Right cardiac atrium (tissue), 5 donors: ENCODE measurements at places on chromosomes 16 and 17. TPM values are rescaled to one million over a fixed set of nuclear protein-coding genes. Genes with fewer than 3 reads are reported as not detected.

Gene MYH2
- not detected for polyA plus RNA-seq

Gene CHMP1A
- 35.1 TPM for polyA plus RNA-seq

Gene KCNAB3
- 0.50 TPM for polyA plus RNA-seq

Gene LPO
- polyA plus RNA-seq, result 0.29 TPM

Gene TBC1D3G
- polyA plus RNA-seq, result 2.7 TPM

Gene CES5A
- 0.36 TPM for polyA plus RNA-seq

Gene ADGRG1
- polyA plus RNA-seq, result 15.0 TPM

Gene TSNAXIP1
- polyA plus RNA-seq, result 1.1 TPM

Gene HCFC1R1
- polyA plus RNA-seq, result 122 TPM

Gene CCL2
- 93.8 TPM for polyA plus RNA-seq

Gene DOC2B
- polyA plus RNA-seq, result 2.8 TPM

Gene MPP3
- 46.1 TPM for polyA plus RNA-seq

Gene KRTAP4-5
- polyA plus RNA-seq, result not detected

Gene HCRT
- polyA plus RNA-seq, result not detected

Gene EPX
- not detected for polyA plus RNA-seq

Gene FTSJ3
- 17.2 TPM for polyA plus RNA-seq

Gene ZPBP2
- not detected for polyA plus RNA-seq

Gene PSMB3
- 247 TPM for polyA plus RNA-seq

Gene FAM117A
- 16.9 TPM for polyA plus RNA-seq

Gene KCNJ18
- polyA plus RNA-seq, result not detected

Gene FOXJ1
- not detected for polyA plus RNA-seq

Gene OR3A3
- not detected for polyA plus RNA-seq

Gene KRTAP17-1
- polyA plus RNA-seq, result not detected

Gene LAT
- polyA plus RNA-seq, result 2.0 TPM

Gene NQO1
- polyA plus RNA-seq, result 19.9 TPM

Gene TRIM72
- 0.11 TPM for polyA plus RNA-seq

Gene SOX8
- 1.5 TPM for polyA plus RNA-seq

Gene BCL6B
- polyA plus RNA-seq, result 6.9 TPM

Gene DNAH3
- polyA plus RNA-seq, result 0.09 TPM

Gene HID1
- 12.0 TPM for polyA plus RNA-seq

Gene CCL15
- not detected for polyA plus RNA-seq

Gene CEP295NL
- 0.57 TPM for polyA plus RNA-seq

Gene CFAP20
- polyA plus RNA-seq, result 36.2 TPM

Gene PDIA2
- 0.91 TPM for polyA plus RNA-seq

Gene CRYBA1
- not detected for polyA plus RNA-seq
